Smooth muscle cell of the brain vasculature (primary cell): ENCODE measurements at places on chromosomes 1 and 21.

GRCh38 chr1:41977326-41977725 lies 58.6 kb upstream of the HIVEP3 start:
- no peak for DNase-seq

DNA sequence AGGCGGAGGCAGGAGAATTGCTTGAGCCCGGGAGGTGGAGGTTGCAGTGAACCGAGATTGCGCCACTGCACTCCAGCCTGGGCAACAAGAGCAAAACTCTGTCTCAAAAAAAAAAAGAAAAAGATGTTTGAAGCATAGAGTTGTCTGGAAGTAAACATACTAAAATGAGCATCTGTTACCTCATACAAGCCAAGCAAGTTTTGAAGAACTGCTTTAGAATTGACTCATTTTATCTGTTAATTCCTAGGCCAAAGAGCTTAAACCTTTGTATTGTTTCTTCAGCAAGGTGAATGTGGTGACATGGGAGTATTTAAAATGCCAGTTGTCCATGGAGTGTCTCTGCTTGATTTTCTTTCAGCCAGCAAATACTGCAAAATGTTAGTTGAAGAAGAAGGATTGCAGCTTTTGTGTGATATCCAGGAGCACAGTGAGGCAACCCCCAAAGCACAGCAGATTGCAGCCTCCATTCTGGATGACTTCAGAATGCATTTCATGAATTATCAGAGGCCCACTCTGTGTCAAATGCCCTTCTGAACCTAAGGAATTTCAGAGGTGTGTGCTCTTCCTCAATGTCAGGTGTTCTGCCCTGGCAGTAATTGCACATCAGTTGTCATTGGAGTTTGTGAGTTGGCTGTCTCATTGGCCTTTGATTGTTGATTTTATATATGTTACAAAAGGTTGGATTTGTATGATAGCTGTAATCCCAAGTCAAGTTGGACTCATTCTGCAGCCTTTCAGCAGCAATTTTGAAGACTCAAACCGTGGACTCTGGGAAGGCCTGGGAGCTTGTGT lies 28.9 kb downstream of the ECHDC2 start:
- DNase-seq: no peak

DNA sequence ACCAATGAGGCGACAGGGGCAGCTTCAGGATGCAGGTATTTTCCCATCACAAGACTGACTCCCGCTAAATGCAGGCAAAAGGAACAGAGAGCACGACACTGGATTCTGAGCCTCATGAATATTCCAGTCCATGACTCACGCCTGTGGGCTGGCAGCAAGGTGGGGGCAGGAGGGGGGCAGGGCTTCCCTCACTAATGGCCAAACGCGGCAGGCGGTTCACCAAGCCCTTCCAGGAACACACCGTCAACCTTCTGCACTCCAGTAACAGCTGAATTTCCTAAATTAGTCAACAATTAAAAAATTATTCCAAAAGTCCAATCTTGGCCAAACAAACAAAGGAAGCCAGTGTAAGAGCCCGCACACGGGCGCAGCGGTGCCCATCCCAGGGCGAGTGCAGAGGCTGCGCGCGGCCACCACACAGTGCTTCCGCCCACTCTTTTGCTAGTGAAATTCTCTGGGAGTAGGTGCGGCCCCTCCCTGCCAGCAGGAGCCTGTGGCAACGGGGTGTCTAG lies 12.5 kb upstream of the GPR153 start:
- no peak for DNase-seq

GRCh38 chr1:243394601-243395464 lies 139.0 kb downstream of the SDCCAG8 start:
- no peak for DNase-seq

- DNase-seq: no peak
These were observed 647 bp downstream of the RO60 start for GRCh38 chr1:193060115-193060403.

DNA sequence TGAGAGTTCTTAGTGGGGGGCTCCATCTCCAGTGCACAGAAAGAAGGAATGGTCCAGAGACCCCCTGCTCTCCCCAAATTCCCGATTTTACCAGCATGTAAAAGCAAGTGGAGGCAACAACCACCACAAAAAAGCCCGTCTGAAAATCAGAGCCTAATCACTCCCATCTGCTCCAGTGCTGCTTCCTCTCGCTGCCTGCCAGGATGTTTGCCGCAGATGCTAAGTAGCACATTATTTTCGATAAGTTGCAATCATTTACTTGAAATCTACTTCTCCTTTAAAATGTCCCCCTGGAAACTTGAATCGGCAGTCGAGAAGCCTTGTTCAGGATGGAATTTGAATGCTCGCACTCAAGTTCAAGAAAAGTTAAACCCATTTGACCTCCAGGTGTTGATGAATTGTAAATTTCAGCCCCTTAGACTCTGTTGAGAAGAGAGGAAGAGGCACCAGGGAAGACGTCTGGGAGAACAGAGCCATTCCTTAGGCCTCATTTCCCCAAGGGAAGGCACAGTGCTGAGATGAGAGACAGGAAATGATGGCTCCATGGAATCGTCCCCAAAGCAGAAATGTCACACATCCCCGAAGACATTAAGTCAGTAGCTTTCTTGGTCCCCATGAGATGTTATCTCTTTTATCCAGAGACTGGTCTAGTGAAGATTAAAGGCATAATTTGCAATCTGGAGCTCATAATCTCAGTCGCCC lies 221.3 kb downstream of the PBX1 start:
- DNase-seq: no peak

DNA sequence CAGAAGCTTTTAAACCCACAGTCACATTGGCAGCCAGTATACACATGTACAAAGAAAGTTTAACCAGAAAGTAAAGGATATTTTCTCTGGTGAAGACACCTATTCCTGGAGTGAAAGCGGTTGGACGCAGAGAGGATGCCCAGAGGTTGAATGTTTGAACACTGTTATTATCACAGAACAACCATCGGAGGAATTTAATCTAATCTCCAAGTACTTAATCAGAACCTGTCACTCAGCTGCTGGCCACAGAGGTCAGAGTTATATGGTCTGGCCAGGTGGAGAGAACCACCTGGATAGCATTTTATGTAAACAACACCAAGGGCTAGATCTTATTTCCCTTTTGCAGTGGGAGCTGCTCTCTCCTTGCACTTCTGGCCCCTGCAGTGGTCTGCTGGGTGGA lies 29.4 kb downstream of the SPATA46 start:
- no peak for DNase-seq

- no peak for DNase-seq
These were observed 219.1 kb upstream of the ZC3H12A start for GRCh38 chr1:37255136-37255795.

DNA sequence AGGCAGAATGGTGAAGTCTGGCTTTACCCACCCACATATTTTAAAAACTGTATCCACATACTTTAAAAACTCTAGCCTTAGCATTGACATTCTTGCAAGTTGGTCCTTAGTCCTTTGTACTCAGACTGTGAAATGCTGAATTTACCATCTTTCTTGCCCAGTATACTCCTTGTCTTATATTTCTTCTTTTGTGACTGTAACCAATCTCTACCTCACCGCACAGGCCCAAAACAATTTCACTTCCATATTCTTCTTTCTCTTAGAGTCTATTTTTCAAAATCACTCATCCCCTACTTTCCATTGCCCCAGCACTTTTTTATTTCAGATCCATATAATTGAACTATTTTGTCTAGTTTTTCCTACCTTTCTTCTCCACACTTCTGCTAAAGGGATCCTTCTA lies 892.4 kb upstream of the B3GALT2 start:
- DNase-seq: no peak

DNA sequence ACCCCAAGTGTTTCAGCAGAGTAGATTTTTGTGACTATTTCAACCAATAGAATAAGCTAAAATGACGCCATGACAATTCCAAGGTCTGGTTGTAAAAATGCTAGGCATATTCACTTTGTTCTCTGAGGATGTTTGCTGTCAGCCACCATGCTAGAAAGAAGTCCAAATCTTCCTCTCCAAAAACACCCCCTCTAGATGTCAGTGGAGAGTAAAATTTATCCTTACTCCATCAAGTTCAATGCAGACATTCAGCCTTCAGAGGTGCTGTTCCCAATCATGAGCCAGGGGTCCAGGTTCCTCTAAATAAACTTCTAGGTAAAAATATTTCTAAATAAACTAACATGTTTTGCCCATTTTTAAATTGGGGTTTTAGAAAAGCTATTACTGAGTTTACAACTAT lies 395.4 kb upstream of the ADAMTS5 start:
- no peak for DNase-seq

- no peak for DNase-seq
These were observed 356.5 kb downstream of the MATN1 start for GRCh38 chr1:30366911-30367310.
